Neuronal stem cell (in vitro differentiated cells): ENCODE measurements at places on chromosomes 12 and 14.
A peak's percentile ranks its signal among the peaks of the same experiment; 100 is the strongest.

- DNase-seq = no peak
Observed at GRCh38 chr12:29706311-29706710, 77.4 kb downstream of the TMTC1 start.

GRCh38 chr12:111439657-111440151 lies 34.0 kb downstream of the SH2B3 start:
- DNase-seq = no peak

- DNase-seq = peak; percentile 43
Observed at GRCh38 chr12:129911428-129912049, 7.7 kb upstream of the TMEM132D start.

DNA sequence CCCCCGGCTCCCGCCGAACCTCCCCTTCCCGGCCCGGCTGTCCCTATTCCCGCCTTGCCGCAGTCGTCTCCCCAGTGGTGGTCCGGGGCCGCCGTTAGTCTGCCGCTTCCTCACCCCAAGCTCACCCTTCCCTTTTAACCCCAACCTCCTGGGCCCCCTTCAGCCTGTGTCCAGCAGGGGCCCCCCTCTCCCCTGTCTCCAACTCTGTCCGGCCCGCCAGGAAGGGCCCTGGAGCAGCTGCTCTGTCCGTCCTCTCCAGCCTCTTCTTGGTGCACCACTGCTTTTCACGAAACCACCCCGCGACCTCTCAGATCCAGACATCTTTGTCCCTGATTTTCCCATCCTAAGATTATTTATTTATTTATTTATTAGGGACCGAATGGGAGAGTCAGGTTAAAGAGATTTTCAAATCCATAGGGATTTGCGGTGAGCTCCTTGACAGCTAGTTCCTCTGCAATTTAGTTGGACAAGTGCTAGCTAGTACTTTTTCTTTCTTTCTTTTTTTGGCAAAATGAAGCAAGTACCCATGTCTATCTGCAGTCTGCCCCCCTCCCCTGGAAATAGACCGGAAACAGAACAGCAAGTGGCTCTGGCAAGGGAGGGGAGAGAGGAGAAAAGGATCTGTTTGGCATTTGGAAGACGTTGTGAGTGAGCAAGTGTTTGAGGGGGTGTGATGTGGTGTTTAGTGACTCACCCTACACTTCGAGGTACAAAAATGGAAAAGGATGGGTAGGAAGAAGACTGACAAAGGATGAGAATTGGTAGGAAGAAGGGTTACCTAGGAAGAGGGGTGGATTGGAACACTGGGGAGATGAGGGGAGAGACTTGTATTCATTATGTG lies 632 bp downstream of the UBR7 start:
- DNase-seq = peak; percentile 49

GRCh38 chr12:12007001-12007712 lies 63.6 kb upstream of the BCL2L14 start:
- DNase-seq = no peak

- no peak for DNase-seq
Observed at GRCh38 chr12:67326637-67327036, 57.5 kb downstream of the CAND1 start.
